ENCODE measurements at places on chromosomes 2 and 18.

GRCh38 chr2:52861596-52861995 is 906.0 kb upstream of the CHAC2 start:
- no peak for DNase-seq

DNA sequence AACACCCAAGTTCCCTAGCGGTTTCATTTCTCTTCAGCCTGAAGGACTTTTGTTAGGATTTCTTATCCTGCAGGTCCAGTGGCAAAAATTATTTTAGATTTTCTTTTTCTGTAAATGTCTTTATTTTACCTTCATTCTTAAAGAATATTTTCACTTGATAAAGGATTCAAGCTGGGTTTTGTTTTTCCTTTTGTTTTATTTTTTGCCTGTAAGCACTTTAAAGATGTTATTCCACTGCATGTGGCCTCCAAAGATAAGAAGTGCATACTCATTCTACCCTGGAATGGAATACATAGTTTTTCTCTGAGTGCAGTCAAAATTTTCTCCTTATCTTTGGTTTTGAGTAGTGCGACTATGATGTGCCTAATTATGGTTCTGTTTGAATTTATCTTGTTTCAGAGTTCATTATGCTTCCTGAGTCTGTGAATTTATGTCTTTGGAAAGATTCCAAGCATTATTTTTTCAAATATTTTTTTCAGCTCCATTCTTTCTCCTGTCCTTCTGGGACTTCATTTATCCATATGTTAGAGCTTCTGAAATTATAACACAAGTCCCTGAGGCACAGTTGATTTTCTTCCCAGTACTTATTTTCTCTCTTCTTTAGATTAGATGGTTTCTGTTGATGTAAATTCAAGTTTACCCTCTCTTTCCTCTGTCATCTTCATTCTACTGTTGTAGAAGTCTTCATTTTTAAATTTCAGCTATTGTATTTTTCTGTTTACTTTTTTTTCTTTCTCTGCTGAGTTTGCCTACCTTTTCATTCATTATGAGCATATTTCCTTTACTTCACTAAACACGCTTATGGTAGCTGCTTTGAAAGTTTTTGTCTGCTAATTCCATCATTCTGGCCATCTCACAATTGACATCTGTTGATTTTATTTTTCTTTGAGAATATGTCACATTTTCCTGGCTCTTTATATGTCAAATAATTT is 69.6 kb downstream of the MAPRE2 start:
- DNase-seq = no peak

DNA sequence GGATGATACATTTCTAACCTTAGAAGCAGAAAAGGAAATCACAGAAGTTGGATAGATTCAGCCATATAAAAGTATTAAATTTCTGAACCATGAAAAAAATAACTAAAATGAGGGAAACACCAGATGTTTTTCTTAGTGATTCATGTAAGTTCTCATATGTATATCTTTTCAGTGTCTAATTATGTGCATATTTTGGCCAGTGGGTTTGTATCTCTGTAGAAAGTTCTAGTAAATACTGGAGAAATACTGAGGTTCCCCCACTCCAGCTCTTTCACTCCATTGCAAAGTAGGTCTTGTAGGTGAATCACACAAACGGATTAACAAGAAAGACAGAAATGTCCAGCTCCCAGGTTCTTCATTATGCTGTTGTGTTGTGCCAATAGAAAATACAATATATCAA is 222.3 kb downstream of the NEDD4L start:
- DNase-seq = no peak

DNA sequence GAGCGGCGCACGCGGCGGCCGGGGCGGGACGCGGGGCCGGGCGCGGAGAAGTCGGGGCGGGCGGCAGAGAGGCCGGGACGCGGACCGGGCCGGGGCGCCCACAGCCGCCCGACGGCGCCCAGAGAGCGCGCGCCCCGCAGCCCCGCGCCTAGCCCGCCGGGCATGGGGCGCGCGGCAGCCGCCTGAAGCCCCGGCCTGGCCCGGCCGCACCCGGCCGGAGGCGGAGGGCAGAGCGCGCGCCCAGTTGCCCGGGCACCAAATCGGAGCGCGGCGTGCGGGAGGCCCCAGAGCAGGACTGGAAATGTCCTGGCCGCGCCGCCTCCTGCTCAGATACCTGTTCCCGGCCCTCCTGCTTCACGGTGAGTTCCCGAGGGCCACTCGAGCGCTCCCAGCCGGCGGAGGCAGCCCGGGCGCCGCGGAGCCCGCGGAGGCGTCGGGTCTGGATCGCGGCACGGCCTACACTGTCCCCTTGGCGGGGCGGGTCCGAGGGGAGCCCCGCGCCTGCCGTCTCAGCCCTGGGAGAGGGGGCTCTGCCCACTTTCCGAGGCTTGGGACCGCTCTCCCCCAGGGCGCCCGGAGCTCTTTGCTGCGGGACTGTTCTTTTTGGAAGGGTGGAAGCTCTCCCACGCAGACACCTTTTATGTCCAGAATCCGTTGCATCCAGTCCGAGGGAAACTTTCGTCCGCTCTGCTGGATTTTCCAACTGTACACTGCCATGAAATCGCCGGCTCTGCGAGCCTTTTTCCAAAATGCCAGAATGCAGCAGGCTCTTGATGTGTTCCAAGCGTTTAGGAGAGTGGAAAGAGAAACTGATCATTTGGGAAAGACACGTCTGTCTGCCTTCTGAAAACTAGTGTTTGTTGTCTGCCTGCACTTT is 484 bp downstream of the APCDD1 start:
- no peak for DNase-seq

DNA sequence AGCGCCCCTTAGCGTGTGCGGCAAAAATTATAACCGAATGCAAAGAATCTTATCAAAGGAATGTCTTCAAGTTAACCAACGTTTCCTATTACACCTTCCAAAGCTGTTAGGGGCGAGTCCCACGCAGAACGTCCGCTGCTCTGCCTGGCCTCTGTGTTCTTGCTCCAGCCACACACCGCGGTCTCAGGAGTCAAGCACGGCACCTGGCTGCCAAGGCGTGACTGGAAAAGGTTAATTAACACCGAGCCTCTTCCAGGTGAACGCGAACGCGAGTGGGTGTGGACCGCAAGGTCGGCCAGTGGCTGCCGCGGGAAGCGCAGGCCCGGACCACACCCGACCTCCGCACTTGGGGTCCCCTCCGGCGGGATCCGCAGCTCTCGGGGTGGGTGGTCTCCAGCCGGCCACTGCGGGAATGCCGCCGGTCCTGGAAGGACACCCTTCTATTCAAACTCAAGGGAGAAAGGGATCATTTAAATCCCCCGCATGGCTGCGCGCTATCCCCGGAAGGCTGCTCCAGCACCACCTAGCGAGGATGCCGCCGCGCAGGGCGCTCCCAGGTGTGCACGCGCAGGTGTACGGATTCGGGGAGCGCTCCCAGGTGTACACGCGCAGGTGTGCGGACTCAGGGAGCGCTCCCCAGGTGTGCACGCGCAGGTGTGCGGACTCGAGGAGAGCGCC is 830 bp downstream of the CYB5A start:
- DNase-seq = no peak

- DNase-seq = no peak
Observed at GRCh38 chr2:205792908-205793307, 110.6 kb downstream of the NRP2 start.

GRCh38 chr18:62510789-62511188 is 12.0 kb upstream of the ZCCHC2 start:
- DNase-seq = no peak

DNA sequence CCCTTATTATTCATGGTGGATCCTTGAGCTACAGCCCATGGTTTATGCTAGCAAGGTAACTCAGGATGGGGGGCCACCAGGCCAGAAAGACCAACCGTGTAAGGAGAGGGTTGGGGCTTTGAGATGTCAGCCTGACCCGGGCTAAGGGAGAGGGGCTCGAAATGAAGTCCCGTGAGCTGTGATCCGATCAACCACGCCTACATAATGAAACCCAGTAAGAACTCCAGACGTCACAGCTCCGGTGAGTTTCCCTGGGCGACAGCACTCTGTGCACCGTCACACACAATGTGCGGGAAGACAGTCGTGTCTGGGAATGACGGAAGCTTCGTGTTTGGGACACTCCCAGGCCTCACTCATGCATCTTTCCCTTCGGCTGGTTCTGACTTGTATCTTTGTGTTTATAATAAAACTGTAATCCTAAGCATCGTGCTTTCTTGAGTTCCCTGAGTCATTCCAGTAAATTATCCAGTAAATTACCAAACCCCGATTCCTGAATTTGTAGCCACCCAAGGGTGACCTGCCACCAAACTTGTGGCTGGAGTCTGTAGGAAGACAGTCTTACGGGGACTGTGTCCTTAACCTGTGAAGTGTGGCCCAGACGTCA is 44.2 kb downstream of the CYP27C1 start:
- DNase-seq = no peak

- DNase-seq = no peak
Observed at GRCh38 chr18:22848615-22849014, 84.5 kb upstream of the RBBP8 start.

GRCh38 chr2:73997813-73998212 is 13.1 kb downstream of the TET3 start:
- DNase-seq = no peak

DNA sequence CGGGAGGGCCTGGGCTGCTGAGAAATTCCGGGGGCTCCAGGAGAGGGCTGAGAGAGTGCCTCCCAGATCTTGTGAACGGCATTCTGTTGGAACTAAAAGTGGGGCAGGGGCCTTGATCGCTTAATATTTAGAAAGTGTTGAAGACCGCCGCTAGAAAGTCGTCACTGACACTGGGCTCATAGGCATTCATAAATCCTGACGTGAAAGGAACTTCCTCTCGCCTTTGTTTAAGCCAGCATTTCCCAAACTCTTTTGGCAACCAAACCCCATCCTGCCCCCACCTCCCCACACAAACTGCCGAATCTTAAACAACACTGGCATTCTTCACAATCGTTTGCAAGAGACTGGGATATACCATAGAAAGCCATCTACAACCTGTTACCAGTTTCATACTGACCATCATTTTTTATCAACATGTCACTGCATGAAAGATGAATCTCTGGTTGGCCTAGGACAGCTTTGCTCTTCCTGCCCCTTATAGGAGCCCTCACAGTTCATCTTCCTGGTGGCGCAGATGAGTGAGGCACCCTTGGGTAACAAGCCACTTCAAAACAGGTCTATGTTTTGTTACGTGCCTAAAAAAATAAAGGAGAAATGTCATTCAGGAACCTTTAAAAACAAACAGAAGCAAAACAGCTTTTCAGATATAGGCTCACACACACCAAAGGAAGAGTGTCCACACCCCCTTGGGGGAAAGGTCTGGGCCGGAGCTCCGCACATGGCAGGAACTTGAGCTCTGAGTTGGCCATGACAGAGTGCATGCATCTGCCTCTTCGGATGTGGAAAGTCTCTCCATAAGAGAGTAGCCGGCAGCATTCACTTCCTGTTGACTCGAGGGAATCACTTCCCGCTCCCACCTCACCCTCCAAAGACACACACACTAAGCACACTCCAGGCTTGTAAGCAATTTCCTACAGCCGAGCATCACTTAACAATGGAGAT is 13.0 kb downstream of the MTERF4 start:
- no peak for DNase-seq

DNA sequence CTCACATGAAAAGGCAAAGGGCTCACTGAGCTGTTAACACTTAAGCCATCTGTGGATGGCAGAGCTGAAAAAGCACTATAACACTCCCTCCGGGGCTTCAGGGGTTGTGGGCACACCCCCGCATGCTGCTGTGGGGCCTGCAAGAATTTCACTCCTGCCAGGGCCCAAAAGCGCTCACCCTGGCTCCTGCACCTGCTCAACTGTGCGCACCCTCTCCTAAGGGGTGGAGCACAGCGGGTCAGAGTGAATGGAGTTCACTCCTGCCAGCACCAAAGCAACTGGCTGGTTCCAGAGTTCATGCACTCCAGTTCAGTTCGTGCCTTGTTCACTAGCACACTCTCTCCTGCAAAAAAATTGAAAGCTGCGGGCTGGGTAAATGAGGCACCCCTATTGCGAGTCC is 814.2 kb upstream of the SLC39A10 start:
- DNase-seq = no peak

- no peak for DNase-seq
Observed at GRCh38 chr2:207432453-207432852, 97.3 kb upstream of the CREB1 start.

GRCh38 chr2:177599956-177600355 is 207.4 kb downstream of the AGPS start:
- no peak for DNase-seq

GRCh38 chr2:37923308-37924055 is 1.6 kb upstream of the RMDN2 start:
- DNase-seq = no peak

- no peak for DNase-seq
Observed at GRCh38 chr2:112239862-112240261, 15.0 kb downstream of the ZC3H8 start.

- no peak for DNase-seq
Observed at GRCh38 chr2:62206024-62206423, 10.1 kb downstream of the B3GNT2 start.

DNA sequence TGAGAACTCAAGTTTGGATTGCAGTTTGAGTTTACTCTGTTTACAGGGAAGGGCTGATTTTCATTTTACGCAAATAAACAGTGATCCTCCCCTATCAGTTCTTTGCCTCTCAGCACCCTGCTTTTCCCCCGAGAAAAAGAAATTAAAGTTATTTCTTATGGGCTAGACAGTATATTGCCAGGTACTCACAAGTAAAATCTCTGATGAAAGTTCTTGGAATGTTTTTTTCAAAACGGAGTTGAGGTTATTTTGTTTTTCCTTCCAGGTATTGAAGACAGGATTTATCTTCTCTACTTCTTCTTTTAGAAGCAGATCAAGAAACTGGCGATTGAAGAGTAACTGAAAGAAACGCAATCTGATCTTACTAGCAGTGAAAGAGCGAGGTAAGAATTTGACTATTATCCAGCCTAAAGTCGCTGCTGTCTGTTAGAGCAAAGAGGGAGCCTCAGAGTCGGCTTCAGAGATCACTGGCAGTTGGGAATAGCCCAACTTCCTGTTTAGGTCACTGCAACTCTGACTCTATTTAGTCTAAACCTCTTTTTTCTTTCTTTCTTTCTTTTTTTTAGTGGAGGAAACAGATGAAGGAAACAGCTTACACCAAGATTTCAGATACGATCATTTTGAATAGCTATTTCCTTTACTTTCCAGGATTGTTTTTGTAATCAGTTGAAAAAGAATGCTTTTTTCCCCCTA is at the start of gene TFPI:
Gene TFPI, minus strand, starts transcription at position 425 of the 693 bp plus-strand sequence. CDS start 50,667 bp downstream, outside the sequence.
- no peak for DNase-seq

All from effector CD4-positive, alpha-beta T cell (primary cell).